MM.1S (cell line): ENCODE measurements at places on chromosomes 3 and 15.
A peak's percentile ranks its signal among the peaks of the same experiment; 100 is the strongest.

DNA sequence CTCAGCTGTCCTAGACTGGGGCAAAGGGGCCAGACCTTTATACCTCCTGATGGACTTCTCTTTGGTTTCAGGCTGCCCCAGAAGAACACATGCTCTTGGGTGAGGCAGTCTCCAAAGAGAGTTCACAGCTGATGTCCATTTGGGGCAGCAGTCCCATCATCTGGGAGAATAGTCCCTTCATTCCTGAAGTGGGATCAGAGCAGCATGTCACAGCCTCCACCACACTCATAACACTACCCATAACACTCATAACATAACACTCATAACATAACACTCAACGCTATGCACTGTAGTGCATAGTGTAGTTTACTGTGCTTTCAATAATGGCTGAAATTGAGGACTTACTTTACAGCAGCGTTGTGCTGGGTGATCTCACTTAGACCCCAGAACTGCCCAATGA is 36.7 kb upstream of the PLCL2 start:
- no peaks in the 10 kb centered on the region for H3K36me3 ChIP-seq
- H3K4me1 ChIP-seq: peaks cover 18% of the 10 kb centered on the region
- no peak overlapping the region for H3K4me3 ChIP-seq
- no peaks in the 10 kb centered on the region for H3K27me3 ChIP-seq

- no peaks in the 10 kb centered on the region for H3K36me3 ChIP-seq
- no peak for DNase-seq
- no peaks in the 10 kb centered on the region for H3K4me1 ChIP-seq
- no peaks in the 10 kb centered on the region for H3K27me3 ChIP-seq
- H3K27ac ChIP-seq: no peak overlapping the region
Observed at GRCh38 chr3:169453256-169454059, 210.1 kb downstream of the MECOM start.

GRCh38 chr3:145857956-145858355 is 303.0 kb downstream of the PLOD2 start:
- no peaks in the 10 kb centered on the region for H3K27me3 ChIP-seq
- no peaks in the 10 kb centered on the region for H3K36me3 ChIP-seq
- DNase-seq: no peak
- H3K4me1 ChIP-seq: no peaks in the 10 kb centered on the region
- no peak overlapping the region for H3K27ac ChIP-seq

DNA sequence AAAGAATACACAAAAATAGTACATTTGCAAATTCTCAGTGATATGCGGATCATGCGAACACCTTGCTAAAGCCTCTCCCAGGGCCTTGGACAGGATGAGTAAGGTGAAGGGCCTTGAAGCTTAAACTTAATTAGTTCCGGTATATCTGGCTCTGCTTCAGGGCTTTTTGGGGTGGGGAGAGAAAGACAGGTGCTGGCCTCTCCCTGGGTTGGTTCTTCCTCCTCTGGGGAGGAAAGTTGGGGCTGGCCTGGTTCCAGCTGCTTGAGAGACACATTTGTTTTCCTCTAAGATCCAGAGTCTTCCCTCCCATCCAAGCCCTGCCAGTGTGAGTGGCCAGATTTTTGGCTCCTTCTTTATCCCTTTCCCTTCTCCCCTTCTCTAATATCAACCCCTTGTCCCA is 64.7 kb upstream of the EPHB3 start:
- no peak overlapping the region for H3K4me3 ChIP-seq
- no peaks in the 10 kb centered on the region for H3K36me3 ChIP-seq
- no peak overlapping the region for H3K27ac ChIP-seq
- no peak for DNase-seq
- no peaks in the 10 kb centered on the region for H3K4me1 ChIP-seq

DNA sequence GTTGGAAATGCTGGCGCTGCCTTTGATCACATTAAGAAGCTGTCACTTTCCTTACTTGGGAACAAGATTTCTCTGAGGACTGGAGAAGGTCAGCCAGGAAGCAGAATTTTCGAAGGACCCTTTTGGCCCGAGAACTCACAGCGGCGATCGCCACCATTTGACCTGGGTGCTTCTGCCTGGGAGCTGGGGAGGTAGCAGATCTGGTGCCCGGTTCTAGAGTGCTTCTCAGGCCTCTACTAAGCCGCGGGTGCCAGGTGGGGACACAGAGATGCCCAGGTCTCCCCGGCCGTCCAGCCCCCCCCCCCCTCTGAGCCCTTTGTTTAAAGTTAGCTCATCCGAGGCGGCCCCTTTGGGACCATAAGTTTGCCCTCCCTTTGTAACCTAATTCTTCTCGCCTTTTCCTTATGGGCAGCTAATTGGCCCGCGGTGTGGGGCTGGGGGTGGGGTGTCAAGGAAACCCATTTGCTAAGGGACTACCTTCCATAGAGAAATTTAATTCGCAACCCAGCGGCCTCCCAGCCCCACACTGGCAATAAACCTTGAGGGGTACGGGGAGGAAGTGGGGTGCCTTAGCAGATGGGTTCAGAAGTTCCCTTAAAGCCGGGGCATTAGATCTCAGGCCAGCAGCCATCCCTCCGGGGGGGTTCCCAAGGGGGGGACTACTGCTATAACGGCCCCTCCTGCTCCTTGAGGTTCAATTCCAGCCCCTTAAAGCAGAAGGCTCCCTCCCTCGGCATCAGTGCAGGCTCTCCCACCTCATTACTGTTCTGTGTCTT is 1.9 kb downstream of the GATA2 start:
- H3K36me3 ChIP-seq: no peaks in the 10 kb centered on the region
- H3K4me1 ChIP-seq: 0 out of 2 replicates have a peak, but pooled peaks cover 4% of the 10 kb centered on the region
- H3K27ac ChIP-seq: no peak overlapping the region
- DNase-seq: no peak

- DNase-seq: no peak
- no peaks in the 10 kb centered on the region for H3K4me1 ChIP-seq
Observed at GRCh38 chr3:8712045-8712907, 21.3 kb upstream of the CAV3 start.

GRCh38 chr3:16480861-16481545 is 32.5 kb downstream of the RFTN1 start:
- no peak overlapping the region for H3K27ac ChIP-seq
- no peaks in the 10 kb centered on the region for H3K27me3 ChIP-seq
- H3K4me3 ChIP-seq: no peak overlapping the region

DNA sequence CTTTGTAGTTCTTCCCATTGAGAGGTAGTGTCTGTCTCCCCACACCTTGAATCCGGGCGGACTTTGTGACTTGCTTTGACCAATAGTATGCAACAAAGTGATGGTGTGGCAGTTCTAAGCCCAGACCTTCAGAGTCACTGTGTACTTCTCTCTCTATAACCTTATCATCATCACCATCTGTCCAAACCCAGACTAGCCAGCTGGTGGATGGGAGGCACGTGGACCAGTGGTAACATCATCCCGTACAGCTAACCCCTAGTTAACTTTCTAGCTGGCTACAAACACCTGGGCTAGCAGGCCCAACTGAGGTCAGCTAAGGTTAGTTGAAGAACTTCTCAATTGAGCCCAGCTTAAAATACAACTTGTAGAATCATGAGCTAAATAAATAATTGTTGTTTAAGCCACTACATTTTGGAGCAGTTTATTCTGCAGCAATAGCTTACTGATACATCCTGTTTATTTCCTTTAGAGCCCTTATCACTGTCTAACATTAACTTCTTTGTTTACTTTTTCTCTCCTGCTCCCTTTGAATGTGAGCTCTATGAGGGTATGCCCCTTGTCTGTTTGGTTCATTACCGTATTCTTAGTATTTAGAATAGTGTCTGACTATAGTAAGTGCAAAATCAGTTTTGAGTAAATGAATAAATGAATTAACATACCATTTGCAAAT is 11.5 kb upstream of the CCR9 start:
- H3K36me3 ChIP-seq: no peaks in the 10 kb centered on the region
- H3K4me1 ChIP-seq: peaks cover 60% of the 10 kb centered on the region
- no peaks in the 10 kb centered on the region for H3K27me3 ChIP-seq
- H3K27ac ChIP-seq: peak overlapping the region; percentile 15; the same call in 1 of the 2 replicates

GRCh38 chr3:137204409-137204808 is 246.6 kb downstream of the IL20RB start:
- no peak overlapping the region for H3K4me3 ChIP-seq
- H3K27ac ChIP-seq: no peak overlapping the region
- no peaks in the 10 kb centered on the region for H3K27me3 ChIP-seq
- no peak for DNase-seq
- no peaks in the 10 kb centered on the region for H3K36me3 ChIP-seq
- peaks cover 8% of the 10 kb centered on the region; the same call in 1 of the 2 replicates for H3K4me1 ChIP-seq

- no peaks in the 10 kb centered on the region for H3K27me3 ChIP-seq
- no peak overlapping the region for H3K4me3 ChIP-seq
- H3K27ac ChIP-seq: no peak overlapping the region
- no peaks in the 10 kb centered on the region for H3K36me3 ChIP-seq
Observed at GRCh38 chr3:61960976-61961375, 399.6 kb downstream of the PTPRG start.

GRCh38 chr3:33395900-33396299 is 44.3 kb downstream of the UBP1 start:
- no peak for DNase-seq
- H3K4me1 ChIP-seq: peaks cover 8% of the 10 kb centered on the region
- H3K27me3 ChIP-seq: no peaks in the 10 kb centered on the region
- H3K4me3 ChIP-seq: no peak overlapping the region
- H3K27ac ChIP-seq: no peak overlapping the region

GRCh38 chr15:52028431-52029093 is 9.5 kb downstream of the MAPK6 start:
- H3K36me3 ChIP-seq: peaks cover 7% of the 10 kb centered on the region
- no peaks in the 10 kb centered on the region for H3K27me3 ChIP-seq
- no peaks in the 10 kb centered on the region for H3K4me1 ChIP-seq
- no peak overlapping the region for H3K4me3 ChIP-seq
- H3K27ac ChIP-seq: no peak overlapping the region

DNA sequence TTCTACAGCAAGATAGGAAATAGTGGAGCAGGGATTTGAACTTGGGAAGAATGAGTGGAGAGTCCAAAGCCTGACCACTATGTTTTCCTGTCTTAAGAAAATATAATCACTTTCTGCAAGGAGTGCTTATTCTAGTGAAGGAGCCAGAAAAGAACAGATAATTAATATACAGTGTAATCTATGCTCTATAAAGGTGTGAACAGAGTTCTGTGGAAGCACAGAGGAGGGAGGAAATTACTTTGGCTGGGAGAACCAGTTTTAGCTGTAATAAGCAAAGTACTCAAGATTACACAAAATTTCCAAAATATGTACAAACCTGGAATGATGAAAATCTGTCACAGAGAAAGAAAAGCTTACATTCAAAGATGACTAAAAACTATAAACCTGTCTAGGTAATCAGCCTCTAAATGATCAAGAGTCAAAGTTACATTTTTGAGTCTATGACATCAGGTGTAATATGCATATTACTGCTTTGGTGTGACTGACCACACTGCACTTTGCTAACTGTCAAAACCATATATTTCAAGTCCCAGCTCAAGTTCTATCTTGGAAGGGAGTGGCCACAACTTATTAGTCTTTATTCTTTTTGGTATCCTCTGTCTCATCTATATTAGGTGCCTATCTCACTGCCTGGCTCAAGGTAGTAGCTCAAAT is 40.7 kb upstream of the MB21D2 start:
- H3K36me3 ChIP-seq: no peaks in the 10 kb centered on the region
- H3K27me3 ChIP-seq: no peaks in the 10 kb centered on the region
- H3K27ac ChIP-seq: no peak overlapping the region
- H3K4me1 ChIP-seq: no peaks in the 10 kb centered on the region
- DNase-seq: no peak
- H3K4me3 ChIP-seq: no peak overlapping the region

- no peak for DNase-seq
- H3K4me3 ChIP-seq: no peak overlapping the region
- H3K27ac ChIP-seq: no peak overlapping the region
- H3K27me3 ChIP-seq: no peaks in the 10 kb centered on the region
- no peaks in the 10 kb centered on the region for H3K4me1 ChIP-seq
- no peaks in the 10 kb centered on the region for H3K36me3 ChIP-seq
Observed at GRCh38 chr3:122621112-122621511, 43.7 kb downstream of the PARP15 start.

DNA sequence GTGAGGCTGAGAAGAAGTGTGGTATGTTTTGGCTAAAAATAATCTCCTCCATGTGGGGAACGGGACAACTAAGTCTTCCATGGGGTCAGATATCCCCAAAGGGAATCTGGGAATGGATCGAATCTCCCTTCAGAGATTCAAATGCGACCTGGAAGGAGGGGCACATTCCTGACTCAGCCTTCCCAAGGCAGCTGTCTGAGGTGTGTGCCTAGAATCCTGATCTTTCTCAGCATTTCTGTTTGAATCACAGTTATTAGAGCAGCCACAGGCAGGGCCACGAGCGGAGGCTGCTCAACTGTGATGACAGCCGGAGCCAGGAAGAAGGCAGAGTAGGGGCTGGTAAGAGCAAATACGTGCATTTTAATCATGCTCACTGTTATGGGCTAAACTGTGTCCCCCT is 135.1 kb downstream of the ADAMTS17 start:
- no peak overlapping the region for H3K4me3 ChIP-seq
- H3K27me3 ChIP-seq: no peaks in the 10 kb centered on the region
- no peaks in the 10 kb centered on the region for H3K4me1 ChIP-seq
- no peak for DNase-seq
- H3K36me3 ChIP-seq: no peaks in the 10 kb centered on the region

GRCh38 chr15:78282324-78282723 is 17.1 kb downstream of the SKIC8 start:
- no peak for DNase-seq
- H3K27me3 ChIP-seq: no peaks in the 10 kb centered on the region
- H3K4me1 ChIP-seq: no peaks in the 10 kb centered on the region
- no peaks in the 10 kb centered on the region; the same call in 1 of the 2 replicates for H3K36me3 ChIP-seq
- H3K27ac ChIP-seq: no peak overlapping the region

DNA sequence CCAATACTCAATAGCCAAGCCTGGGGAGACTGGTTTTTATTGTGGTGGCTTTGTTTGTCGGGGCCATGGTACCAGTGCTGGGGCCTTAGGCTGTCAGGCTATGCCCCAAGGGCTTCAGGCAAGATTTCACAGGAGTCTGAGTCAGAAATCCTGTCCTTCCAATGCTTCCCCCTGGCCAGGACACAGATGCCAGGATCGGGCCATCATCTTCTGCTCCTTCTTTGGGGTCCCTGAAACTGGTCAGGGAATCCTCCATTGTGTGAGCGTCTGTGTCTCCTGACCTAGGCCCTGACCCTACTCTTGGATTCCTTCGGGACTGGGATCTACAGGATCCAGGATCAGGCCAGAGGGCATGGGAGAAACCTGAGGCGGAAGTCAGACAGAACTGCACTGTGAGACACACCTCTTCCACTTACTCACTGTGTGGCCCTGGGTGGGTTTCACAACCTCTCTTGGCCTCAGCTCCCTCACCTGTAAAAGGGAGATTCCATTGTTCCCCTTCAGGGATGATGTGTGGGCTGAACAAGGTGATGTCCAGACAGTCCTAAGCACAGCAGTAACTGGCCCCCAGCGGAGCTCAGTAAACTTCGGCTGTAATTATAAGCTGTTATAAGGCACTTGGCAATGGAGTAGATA is 292.7 kb downstream of the UACA start:
- no peak for DNase-seq
- peaks cover 22% of the 10 kb centered on the region for H3K4me1 ChIP-seq
- H3K4me3 ChIP-seq: no peak overlapping the region
- no peaks in the 10 kb centered on the region for H3K36me3 ChIP-seq
- H3K27ac ChIP-seq: no peak overlapping the region

GRCh38 chr15:61063875-61064320 is 165.2 kb downstream of the RORA start:
- H3K4me1 ChIP-seq: no peaks in the 10 kb centered on the region
- no peaks in the 10 kb centered on the region for H3K36me3 ChIP-seq
- H3K4me3 ChIP-seq: no peak overlapping the region
- no peaks in the 10 kb centered on the region for H3K27me3 ChIP-seq
- no peak overlapping the region for H3K27ac ChIP-seq
